ENCODE measurements at places on chromosomes 2 and 18. TPM values are rescaled to one million over a fixed set of nuclear protein-coding genes. Genes with fewer than 3 reads are reported as not detected.

- no peak for DNase-seq
Observed at GRCh38 chr18:78136986-78137385, 842.6 kb upstream of the SALL3 start.

- no peak for DNase-seq
Observed at GRCh38 chr2:10132596-10132995, 10.1 kb downstream of the RRM2 start.

- DNase-seq = no peak
Observed at GRCh38 chr2:4152051-4152450, 448.7 kb downstream of the DCDC2C start.

- no peak for DNase-seq
Observed at GRCh38 chr2:219171231-219171651, 1.4 kb upstream of the SLC23A3 start.

DNA sequence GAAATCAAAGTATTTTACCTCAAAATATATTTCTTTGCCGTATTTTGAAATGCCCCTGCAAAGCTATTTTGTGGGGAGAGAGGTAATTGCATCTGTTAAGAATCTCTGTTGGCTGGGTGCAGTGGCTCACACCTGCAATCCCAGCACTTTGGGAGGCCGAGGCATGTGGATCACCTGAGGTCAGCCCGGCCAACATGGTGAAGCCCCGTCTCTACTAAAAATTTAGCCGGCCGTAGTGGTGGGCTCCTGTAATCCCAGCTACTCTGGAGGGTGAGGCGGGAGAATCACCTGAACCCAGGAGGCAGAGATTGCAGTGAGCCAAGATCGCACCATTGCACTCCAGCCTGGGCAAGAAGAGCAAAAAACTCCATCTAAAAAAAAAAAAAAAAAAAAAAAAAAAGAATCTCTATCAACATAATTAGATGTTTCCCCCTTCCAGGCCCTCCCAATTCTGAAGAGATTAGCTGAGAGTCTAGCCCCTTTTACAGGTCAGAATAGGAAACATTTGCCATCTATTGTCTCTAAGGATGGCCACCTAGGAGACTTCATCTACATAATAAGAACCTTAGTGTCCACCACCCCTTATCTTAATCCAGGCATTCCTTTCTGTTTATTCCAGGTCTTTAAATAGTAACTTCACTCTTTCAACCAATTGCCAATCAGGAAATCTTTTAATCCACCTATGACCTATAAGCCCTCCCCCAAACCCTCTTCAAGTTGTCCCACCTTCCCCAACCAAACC is 3.5 kb upstream of the TRAPPC8 start:
- no peak for DNase-seq

DNA sequence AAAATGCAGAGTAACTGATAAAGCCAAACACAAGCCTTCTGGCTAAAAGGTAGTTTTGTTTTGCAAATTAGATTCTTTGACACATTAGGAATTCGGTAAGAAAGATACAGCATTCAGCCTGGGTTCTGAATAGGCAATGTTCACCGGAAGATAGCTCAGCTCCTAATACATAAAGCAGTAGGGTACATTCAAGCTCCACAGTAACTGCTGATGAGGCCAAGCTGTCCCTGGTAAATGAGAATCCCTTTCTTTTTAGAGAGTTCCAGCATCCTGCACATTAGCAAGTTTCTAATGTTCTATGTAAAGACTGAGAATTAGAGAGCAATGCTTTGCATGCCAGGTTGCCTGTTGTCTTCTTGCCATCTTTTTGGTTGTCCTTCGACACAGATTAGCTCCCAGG is 316.3 kb upstream of the SLC14A2 start:
- DNase-seq = no peak

Gene SPEG
- 0.42 TPM for total RNA-seq

Gene CD302
- 1.2 TPM for total RNA-seq

GRCh38 chr2:222318712-222319585 is 20.2 kb upstream of the PAX3 start:
- DNase-seq = no peak

Gene TWIST2
- total RNA-seq = not detected

- DNase-seq = no peak
Observed at GRCh38 chr2:77725045-77725444, 202.9 kb upstream of the LRRTM4 start.

GRCh38 chr2:54589038-54589339 is 132.9 kb downstream of the SPTBN1 start:
- no peak for DNase-seq

DNA sequence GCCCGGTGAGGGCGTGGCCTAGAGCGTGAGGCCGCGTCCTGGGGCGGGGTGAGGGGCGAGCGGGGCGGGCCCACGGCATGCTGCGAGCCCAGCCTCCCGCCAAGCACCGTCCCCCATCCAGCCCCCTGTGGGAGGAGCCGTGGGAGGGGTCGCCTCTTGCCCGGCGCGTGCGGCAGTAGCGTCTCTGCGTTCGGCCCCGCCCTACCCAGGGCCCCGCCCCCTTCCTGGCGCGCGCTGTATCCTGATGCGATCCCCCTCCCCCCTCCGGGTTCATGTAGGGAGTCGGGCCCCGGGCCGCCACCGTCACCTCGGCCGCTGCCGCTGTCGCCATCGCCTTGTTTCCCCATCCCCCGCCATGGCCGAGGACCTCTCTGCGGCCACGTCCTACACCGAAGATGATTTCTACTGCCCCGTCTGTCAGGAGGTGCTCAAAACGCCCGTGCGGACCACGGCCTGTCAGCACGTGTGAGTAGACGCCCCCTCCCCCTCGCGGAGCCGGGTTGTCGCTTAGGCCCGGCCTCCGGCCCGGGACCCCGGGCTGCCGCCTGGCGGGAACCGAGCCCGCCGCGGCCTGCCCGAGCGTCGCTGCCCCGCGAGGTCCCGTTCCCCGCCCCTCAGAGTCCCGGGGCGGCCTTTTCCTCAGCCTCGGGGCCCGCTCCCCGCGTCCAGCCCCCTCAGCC is 888 bp downstream of the RNF138 start:
- peak; percentile 100 for DNase-seq

Gene ALPG
- not detected for total RNA-seq

- DNase-seq = no peak
Observed at GRCh38 chr2:38097258-38097987, 21.5 kb upstream of the CYP1B1 start.

DNA sequence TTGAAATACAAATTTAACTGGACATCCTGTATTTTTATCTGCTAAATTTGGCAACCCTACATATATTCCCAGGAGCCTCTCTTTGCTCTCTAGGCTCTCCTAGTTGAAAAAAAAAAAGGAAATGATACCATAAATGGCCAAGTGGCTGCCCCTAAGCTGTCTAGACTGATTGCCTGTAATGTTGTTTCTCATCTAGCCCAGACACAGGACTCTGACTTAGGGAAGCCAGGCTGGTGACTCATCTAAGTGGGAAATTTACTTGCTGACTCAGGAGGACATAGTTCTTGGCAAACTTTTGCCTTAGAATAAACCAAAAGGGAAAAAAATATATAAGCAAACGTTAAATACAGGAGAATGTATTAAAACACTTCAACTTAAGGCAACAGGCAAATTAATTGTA is 14.6 kb upstream of the ITGAV start:
- no peak for DNase-seq

GRCh38 chr18:55878224-55878623 is 290.2 kb upstream of the TCF4 start:
- no peak for DNase-seq

- DNase-seq = no peak
Observed at GRCh38 chr2:1454346-1454745, 41.1 kb downstream of the TPO start.

Gene LINC00305
- not detected for total RNA-seq

Gene ACMSD
- total RNA-seq = not detected
